ENCODE measurements at places on chromosomes 4 and X. TPM values are rescaled to one million over a fixed set of nuclear protein-coding genes. Genes with fewer than 3 reads are reported as not detected.

BEX1 gene
- total RNA-seq, result 0.39 TPM

CFAP299 gene
- total RNA-seq, result not detected

AKAP4 gene
- not detected for total RNA-seq

CCSER1 gene
- 39.5 TPM for total RNA-seq

S100G gene
- total RNA-seq, result not detected

PRDM5 gene
- total RNA-seq, result not detected

GPAT3 gene
- total RNA-seq, result 1.0 TPM

MTMR8 gene
- total RNA-seq, result 11.8 TPM

FAT4 gene
- 0.02 TPM for total RNA-seq

- DNase-seq, result no peak
- H3K27me3 ChIP-seq, result no peaks in the 10 kb centered on the region
- H3K36me3 ChIP-seq, result no peaks in the 10 kb centered on the region
- H3K4me1 ChIP-seq, result peaks cover 7% of the 10 kb centered on the region
- H3K4me3 ChIP-seq, result no peak overlapping the region
These were observed 936 bp downstream of the TMEM144 start for GRCh38 chr4:158211222-158211621.

- no peak for DNase-seq
- no peaks in the 10 kb centered on the region for H3K4me1 ChIP-seq
- H3K36me3 ChIP-seq, result no peaks in the 10 kb centered on the region
- no peak overlapping the region for H3K27ac ChIP-seq
- no peak overlapping the region for H3K4me3 ChIP-seq
These were observed 21.9 kb downstream of the TRIML1 start for GRCh38 chr4:188161167-188161566.

DNA sequence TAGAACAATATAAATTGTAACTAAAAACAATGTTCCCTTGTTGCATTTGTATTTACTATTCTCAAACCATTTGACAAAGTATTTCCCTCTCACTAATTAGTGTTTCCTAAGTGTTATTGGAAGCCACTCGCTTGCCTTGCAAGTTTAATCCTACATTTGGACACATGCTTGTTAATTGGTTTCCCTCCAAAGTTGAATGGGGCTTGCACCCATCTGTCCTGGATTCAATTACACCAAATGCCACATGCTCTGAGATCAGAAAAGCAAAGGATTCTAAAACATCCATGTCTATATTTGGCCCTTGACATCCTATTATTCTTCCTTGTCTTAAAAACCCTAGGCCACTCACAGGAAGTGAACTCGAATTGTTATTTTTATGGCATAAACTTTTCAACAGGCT, 146.6 kb downstream of the AMELX start:
- H3K36me3 ChIP-seq, result no peaks in the 10 kb centered on the region
- H3K27ac ChIP-seq, result no peak overlapping the region
- H3K4me3 ChIP-seq, result no peak overlapping the region

DNA sequence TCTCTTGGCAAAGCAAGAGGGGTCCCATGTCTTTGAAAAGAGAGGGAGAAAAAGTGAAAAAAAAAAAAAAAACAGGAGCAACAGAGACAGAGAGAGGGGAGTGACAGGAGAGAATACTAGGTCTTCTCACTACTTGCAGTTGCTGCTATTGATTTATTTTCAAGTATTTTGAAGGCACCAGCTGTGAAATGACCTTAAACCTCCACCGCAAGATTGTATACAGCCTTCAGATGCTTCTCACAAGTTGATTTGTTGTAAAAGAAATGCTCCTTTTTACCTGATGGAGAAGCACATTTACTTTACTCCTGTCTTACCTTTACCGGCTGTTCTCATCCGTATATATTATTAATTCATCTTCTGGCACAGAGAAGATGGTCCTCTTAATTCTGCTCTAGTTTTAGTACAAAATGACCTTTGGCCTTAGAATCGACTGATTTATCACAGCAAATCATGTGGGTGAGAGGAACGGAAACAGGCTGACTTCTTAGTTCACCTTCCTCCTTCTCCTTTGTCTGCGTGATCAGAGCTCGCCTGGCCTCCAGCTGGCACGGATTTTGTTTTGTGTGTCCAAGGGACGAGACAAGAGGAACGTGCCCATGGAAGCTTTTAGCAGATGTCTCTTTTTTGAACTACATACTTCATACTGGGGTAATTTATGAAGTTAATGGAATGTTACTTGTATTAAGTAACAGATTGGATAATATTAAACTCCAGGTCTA, 82.4 kb upstream of the PACRGL start:
- no peak overlapping the region for H3K27ac ChIP-seq
- no peak for DNase-seq
- H3K4me3 ChIP-seq, result no peak overlapping the region
- H3K4me1 ChIP-seq, result no peaks in the 10 kb centered on the region

GRCh38 chr4:173009129-173009823, 159.3 kb upstream of the GALNT7 start:
- H3K27ac ChIP-seq, result no peak overlapping the region
- H3K4me1 ChIP-seq, result no peaks in the 10 kb centered on the region
- no peaks in the 10 kb centered on the region for H3K36me3 ChIP-seq
- no peak for DNase-seq

DNA sequence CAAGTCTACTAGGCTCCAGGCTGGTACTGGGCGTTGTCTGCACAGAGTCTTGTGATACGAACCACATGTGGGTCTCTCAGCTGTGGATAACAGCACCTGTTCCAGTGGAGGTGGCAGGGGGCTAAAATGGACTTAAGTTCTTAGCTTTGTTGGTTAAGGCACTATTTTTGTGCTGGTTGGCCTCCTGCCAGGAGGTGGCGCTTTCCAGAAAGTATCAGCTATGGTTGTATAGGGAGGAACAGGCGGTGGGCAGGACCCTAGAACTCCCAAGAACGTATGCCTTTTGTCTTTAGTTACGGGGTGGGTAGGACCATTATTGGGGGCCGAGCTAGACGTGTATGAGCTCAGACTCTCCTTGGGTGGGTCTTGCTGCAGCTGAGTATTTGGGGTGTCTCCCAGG, 1138.4 kb downstream of the PCDH19 start:
- H3K36me3 ChIP-seq, result no peaks in the 10 kb centered on the region
- H3K27me3 ChIP-seq, result no peaks in the 10 kb centered on the region
- H3K27ac ChIP-seq, result no peak overlapping the region
- H3K4me3 ChIP-seq, result no peak overlapping the region
- no peaks in the 10 kb centered on the region for H3K4me1 ChIP-seq

DNA sequence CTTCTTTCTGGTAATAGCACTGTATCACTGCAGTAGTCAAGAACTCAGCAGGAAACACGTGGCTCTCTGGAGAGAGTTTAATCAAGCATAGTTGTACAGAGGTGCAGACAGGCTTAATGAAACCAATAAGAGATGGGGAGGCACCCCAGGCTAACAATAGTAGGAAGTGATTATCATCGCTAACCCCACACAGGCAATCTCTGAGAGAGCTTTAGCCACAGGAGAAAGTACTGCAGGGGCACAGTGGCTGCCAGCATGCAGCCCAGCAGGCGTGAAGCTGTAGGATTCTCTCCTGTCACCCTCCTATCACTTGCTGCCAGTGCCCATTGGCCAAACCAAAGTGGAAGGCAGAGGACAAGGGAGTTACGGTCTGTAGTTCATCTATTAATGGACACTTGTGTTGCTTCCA, 450.0 kb upstream of the RASGEF1B start:
- H3K4me1 ChIP-seq, result peaks cover 3% of the 10 kb centered on the region
- no peak for DNase-seq
- no peak overlapping the region for H3K4me3 ChIP-seq

GRCh38 chr4:35182451-35182850, 1061.9 kb downstream of the ARAP2 start:
- no peaks in the 10 kb centered on the region for H3K36me3 ChIP-seq
- no peak overlapping the region for H3K27ac ChIP-seq
- no peaks in the 10 kb centered on the region for H3K4me1 ChIP-seq
- no peak for DNase-seq
- H3K4me3 ChIP-seq, result no peak overlapping the region

GRCh38 chr4:152160225-152160800, 375.6 kb downstream of the FBXW7 start:
- no peak overlapping the region for H3K27ac ChIP-seq
- no peaks in the 10 kb centered on the region for H3K36me3 ChIP-seq
- H3K4me3 ChIP-seq, result no peak overlapping the region
- H3K27me3 ChIP-seq, result no peaks in the 10 kb centered on the region
- DNase-seq, result no peak
- H3K4me1 ChIP-seq, result no peaks in the 10 kb centered on the region

GRCh38 chrX:34810364-34810763, 132.2 kb upstream of the FAM47B start:
- no peak overlapping the region for H3K27ac ChIP-seq
- H3K4me1 ChIP-seq, result no peaks in the 10 kb centered on the region
- DNase-seq, result no peak

- H3K27ac ChIP-seq, result no peak overlapping the region
- H3K27me3 ChIP-seq, result no peaks in the 10 kb centered on the region
- DNase-seq, result peak; percentile 10
- H3K4me1 ChIP-seq, result peaks cover 7% of the 10 kb centered on the region
- H3K36me3 ChIP-seq, result no peaks in the 10 kb centered on the region
These were observed 74.8 kb downstream of the IL15 start for GRCh38 chr4:141711211-141711610.

DNA sequence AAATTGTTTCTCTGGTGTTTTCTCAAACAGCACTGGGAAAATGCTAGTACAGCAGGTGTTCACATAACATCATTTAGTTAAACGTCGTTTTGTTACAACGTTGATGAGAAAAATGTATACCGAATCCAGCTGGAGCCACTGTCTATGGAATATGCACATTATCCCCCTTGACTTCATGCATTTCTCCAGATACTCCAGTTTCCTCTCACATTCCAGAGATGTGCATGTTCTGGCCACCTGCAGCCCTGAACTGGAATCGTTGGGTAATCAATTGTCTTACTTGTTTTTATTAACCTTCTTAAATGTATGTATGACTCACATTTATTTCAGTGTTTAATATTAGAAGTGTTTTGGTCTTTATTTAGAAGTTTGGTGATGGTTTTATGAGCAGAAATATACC, 18.4 kb upstream of the ODAM start:
- no peaks in the 10 kb centered on the region for H3K4me1 ChIP-seq
- no peak overlapping the region for H3K4me3 ChIP-seq
- no peaks in the 10 kb centered on the region for H3K36me3 ChIP-seq
- no peaks in the 10 kb centered on the region for H3K27me3 ChIP-seq

DNA sequence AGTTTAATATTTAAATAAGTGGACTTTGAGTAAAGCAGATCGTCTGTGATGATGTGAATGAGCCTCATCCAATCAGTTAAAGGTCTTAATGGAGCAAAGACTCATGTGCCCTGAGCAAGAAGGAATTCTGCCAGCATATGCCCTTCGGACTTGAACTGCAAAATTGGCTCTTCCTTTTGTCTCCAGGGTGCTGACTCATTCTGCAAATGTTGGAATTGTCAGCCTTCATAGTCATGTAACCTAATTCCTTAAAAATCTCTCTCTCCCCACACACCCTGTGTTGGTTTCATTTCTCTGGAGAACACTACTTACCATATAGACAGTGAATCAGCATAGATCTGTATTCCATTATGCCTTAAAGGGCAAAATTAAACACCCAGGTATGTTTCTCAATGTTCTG, 609.8 kb upstream of the GALNTL6 start:
- no peaks in the 10 kb centered on the region for H3K4me1 ChIP-seq
- no peak overlapping the region for H3K4me3 ChIP-seq
- DNase-seq, result no peak
- no peaks in the 10 kb centered on the region for H3K36me3 ChIP-seq
- H3K27me3 ChIP-seq, result no peaks in the 10 kb centered on the region

- no peak overlapping the region for H3K4me3 ChIP-seq
- H3K27ac ChIP-seq, result no peak overlapping the region
- H3K27me3 ChIP-seq, result no peaks in the 10 kb centered on the region
These were observed 78.1 kb downstream of the SRPX start for GRCh38 chrX:38142610-38143009.

DNA sequence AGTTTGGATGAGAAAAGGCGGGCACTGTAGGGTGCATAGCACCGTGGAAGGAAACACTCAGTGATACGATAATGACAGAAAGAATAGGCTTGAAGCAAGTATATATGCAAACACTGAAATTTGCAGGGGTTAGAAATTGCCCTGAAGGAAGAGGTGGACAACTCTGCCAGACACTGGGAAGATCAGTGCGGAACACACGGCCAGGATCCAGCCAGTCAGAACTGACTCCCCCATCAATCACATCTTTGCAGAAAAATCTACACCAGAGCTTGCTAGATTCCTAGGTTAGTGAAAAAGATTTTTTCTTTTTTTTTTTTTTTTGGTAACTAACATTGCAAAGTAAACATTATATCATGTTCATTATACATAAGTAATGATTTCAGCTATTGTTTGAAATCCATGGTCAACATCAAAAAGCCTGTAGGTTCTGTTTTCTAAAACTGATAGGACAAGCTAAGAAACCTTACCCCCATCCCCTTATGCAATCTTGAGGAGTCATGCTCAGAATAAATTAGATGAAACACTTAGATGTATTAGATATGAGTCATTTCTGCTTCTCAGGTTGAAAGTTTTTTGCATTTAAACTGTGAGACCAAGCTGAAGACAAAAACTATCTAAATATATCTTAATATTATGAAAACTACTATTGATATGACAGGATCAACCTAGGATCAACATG, 38.9 kb downstream of the TRIML1 start:
- no peak overlapping the region for H3K27ac ChIP-seq
- no peaks in the 10 kb centered on the region for H3K27me3 ChIP-seq
- H3K4me3 ChIP-seq, result no peak overlapping the region
- no peaks in the 10 kb centered on the region for H3K4me1 ChIP-seq
- no peaks in the 10 kb centered on the region for H3K36me3 ChIP-seq

DNA sequence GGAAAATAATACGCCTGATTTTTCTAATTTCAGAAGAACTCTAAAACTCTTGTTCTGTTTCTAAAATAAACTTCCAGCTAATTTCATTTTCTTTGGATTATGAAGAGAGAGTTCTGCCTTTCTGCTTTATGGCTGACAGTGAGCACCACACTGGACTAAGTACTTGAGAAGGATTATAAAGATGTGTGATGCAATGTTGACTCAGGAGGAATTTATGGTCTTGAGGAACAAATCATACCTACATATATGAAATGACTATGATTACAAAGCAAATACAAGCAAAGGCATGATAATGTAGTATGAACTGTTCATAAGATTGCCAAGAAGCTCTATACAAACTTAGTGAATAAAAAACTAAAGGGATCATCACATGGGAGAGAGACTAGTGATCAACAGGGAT, 13.0 kb upstream of the SLC25A5 start:
- H3K27me3 ChIP-seq, result no peaks in the 10 kb centered on the region
- H3K36me3 ChIP-seq, result no peaks in the 10 kb centered on the region
- no peak overlapping the region for H3K4me3 ChIP-seq

Data from B cell (primary cell).